Thoracic aorta (tissue), 2 donors: ENCODE measurements at places on chromosomes 5 and 9.
A peak's percentile ranks its signal among the peaks of the same experiment; 100 is the strongest.

DNA sequence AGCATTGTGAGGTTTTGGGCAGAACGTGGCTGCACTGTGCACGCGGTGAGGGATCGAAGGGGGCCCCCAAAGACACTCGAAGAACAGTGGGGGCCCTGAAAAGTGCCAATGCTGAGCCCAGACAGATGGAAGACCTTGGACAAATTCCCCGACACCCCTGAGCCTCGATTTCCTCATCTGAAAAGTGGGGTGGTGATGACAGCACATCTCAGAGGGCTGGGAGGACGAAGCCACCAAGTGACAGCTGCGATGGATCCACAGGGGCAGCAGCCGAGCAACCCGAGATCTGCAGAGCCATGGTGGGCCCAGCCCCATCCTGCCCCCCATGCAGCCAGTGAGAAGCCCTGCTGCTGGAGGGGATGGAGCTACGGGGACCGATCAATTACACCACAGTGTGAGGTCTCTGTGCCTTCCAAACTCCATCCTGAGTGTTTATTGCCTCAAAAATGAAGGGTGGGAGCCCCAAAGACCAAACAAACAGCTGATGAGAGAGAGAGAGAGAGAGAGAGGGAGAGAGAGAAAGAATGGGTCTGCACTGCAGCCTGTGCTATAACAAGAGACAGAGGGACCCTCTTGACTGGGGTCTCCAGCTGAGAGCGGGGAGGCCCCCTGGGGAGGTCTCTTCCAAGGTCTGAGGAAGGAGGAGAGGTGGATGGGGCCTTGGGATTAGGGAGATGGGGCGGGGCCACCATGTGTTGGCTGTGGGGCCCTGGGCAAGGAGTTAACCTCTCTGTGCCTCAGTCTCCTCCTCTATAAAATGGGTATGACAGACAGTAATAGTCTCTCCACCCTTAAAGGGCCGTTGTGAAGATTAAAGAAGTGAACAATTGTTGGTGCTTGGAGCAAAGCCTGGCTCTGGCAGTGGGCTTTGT lies 134.4 kb upstream of the IER5L start:
- DNase-seq: no peak

DNA sequence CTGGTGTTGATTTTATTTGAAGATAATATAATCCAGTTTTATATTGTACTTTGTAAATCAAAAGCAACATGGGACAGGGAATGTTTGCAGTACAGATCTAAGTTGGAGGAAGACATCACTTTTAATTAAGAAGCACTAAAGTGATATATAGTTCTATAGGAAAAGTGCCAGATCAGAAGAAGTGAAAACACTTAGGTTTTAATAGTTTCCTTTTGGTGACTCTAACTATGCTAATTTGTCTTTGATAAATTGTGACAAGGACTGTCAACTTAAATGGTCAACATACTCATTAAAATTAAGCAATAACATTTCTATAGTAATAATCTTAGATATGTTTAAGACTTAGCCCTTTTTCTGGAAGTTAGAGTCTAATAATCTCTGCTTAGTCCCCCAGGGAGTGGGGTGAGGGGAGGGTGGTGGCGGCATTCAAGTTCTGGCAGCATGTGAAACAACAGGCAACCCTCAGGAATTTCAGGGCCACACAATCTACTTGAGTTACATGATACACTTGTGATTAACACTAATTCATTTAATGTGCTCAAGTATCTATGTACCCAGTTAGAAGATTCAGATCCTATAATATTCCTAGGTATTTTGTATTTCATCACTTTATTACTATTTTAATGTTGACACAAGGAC lies 1026.5 kb downstream of the NR2F1-AS1 start:
- no peak for DNase-seq

- no peak for DNase-seq
These were observed 5.9 kb upstream of the MAPK9 start for GRCh38 chr5:180297587-180298282.

DNA sequence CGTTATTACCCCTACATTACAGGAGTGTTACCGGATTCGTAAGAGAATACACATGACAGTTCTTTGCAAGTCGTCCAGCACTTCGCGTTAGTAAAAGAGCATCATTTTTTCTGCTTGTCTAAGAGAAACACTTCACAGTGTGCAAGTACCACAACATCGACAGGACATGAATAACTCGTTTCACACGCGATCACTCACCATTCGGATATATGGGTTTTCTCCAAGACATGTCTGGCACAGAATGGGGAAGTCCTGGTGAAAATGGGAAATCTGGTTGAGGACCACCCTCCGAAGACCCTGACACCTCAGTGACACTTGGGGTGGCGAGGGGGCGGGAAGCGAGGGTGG lies 642 bp downstream of the RBM22 start:
- peak; percentile 31 for DNase-seq

DNA sequence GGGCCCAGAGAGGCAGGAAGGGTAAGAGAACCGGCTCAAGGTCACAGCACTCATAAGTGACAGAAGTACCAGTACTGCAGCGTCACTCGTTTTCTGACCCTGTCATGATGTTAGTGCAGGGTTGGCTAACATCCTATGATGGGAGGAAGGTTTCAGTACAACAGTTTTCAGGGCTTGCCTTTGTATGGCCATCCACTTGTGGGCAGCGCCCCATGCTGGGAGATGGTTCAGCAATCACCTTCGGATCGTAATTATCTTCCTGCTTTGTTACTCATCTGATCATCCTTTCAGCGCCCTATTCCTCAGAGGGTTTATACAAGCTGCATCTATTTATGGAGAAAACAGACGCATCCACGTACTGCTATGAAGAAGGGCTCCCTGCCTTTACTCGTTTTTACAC lies 2.4 kb downstream of the MAP1B start:
- no peak for DNase-seq

GRCh38 chr9:108093773-108094675 lies 604.5 kb upstream of the KLF4 start:
- no peak for DNase-seq

DNA sequence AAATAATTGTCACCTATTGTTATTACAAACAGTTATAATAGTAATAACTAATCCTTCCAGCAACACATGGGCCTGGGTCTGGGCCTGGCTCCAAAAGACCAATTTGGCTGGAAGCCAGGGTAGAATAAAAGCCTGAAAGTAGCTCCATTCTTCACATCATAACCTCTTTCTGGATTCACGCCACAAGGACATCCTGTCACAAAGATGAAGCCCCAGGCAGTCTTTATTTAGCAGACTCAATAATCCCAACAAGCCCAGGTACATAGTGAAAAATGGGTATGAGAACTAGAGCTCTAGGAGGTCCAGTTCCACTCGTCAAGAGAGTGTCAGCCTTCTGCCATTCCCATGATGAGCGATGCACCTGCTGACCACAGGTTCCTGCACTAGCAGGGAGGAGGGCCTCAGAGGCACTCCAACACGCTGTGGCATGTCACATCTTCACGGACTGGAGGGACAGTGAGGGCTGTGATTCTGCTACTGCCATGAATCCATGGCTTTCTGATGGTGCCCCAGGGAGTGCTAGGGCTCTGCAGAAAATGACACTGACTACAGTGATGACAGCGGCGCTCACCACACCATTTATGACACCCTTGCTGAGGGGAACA lies 124.9 kb downstream of the SPOCK1 start:
- DNase-seq: no peak

- no peak for DNase-seq
These were observed 35.3 kb downstream of the MED27 start for GRCh38 chr9:132044176-132044875.
